Iris pigment epithelial cell (primary cell): ENCODE measurements at places on chromosomes 6 and 20.

GRCh38 chr6:155414049-155414448, 41.6 kb downstream of the NOX3 start:
- DNase-seq, result no peak

GRCh38 chr20:24983896-24984295, 8.7 kb downstream of the APMAP start:
- DNase-seq, result no peak

DNA sequence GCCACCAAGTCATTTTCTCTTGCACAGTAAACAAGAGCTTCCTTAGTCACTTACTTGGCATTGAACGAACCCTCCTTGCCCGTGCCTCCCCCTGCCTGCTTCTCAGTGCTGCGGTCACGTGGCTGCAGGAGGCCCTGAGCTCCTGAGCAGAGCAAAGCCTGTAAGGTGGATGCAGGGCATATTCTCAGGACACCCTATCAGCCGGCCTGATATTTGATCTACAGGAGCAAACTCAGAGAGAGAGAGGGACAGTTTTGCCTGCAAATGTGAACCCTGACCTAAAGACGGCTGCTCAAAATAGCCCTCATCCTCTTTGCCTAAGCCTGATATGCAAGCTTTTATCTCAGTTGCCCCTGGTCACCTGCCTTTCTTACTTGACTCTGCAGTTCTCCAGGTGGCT, 93.0 kb upstream of the POPDC3 start:
- DNase-seq, result peak; percentile 34

GRCh38 chr6:143742070-143742954, 64.5 kb downstream of the PHACTR2 start:
- DNase-seq, result no peak

DNA sequence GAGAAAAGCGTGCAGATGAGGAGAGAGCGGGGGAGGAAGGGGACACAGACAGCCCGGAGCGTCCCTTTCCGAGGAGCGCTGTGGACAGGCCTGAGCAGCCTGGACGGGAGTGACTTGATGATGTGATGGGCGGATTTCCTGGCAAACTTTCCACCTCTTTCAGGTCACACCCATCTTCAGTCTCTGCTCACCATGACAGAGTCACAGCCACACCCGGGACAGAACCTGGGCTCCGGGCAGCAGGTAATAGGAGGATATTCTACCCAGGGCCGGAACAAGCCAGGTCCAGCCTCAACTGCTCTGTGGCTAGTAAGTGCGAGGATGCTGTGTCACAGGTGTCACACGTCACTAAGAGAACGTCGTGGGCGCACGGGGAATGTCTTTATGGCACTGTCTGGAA, 84.3 kb downstream of the THBS2 start:
- DNase-seq, result no peak

- DNase-seq, result peak; percentile 55
Measured at GRCh38 chr6:77463861-77464494, 687 bp upstream of the HTR1B start.

- DNase-seq, result no peak
Measured at GRCh38 chr20:45032276-45032675, 66.0 kb downstream of the STK4 start.

DNA sequence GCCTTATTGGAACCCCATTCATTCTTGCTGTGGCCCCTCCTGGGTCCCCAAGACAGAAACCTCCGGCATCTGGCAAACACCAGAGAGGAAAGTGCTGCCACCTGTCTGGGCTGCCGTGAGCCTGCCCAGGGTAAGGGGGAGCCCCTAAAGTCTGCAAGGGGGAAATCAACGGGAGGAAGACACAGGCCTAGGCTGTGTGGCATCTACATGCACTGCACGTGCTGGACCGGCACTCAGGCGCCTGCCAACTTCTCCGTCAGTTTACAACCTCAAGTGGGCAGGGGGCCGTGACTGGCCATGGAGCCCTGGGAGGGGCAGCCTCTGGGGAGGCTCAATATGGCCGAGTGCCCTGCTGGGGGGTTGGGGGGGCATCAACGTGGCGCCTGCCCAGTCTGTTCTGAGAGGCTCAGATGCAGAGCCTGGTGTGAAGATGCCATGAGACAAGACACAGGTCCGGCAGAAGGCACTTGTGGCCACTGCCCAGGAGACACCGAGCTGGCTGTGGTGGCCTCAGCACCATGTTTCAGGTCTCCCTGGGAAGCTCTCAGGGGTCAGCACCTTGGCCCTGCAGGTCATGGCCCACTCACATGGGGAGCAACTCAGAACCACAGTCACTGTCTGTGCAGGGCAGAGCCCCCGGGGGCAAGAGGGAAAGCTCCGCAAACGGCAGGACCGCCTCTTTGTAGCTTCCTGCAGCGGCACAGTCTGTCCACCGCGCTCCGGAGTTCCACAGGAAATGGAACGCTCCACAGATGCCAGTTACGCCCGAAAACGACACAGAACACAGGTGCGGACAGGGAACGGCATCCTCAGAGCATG, 8.4 kb downstream of the UCKL1 start:
- no peak for DNase-seq

GRCh38 chr6:37232430-37233017, 25.0 kb upstream of the TBC1D22B start:
- DNase-seq, result no peak

GRCh38 chr6:52049252-52050050, 38.0 kb downstream of the PKHD1 start:
- DNase-seq, result peak; percentile 42

GRCh38 chr20:36854348-36855240, 21.3 kb upstream of the TLDC2 start:
- no peak for DNase-seq

GRCh38 chr6:23414051-23414445, 712.0 kb upstream of the NRSN1 start:
- peak; percentile 79 for DNase-seq

DNA sequence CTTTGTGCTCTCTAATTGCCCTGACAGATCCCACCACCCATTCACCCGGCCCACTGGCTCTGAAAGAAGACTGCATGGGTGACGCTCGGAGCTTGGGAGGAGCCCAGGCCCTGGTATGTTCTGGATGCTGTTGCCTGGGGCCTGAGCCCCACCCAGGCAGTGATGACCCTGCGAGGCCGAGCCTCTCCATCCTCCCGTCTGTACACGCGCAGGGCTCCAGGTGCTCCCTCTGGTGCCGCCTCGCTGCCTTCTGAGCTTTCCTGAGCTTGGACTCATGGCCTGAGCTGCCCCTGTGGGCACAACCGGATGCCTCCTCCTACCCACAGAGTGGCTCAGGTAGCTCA, 61.2 kb downstream of the STK35 start:
- no peak for DNase-seq

DNA sequence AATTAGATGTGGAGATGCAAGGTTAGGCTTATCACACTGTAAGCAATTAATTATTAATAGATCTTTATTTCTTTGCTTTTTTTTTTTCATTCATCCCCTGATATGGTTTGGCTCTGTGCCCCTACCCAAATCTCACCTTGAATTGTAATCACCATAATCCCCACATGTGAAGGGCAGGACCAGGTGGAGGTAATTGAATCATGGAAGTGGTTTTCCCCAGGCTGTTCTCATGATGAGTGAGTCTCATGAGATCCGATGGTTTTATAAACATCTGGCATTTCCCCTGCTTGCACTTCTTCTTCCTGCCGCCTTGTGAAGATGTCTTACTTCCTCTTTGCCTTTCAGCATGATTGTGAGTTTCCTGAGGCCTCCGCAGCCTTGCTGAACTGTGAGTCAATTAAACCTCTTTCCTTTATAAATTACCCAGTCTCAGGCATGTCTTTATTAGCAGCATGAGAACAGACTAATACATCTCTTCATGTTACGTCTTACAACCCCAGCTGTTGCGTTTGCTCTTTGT, 333.8 kb downstream of the CDH26 start:
- no peak for DNase-seq

GRCh38 chr20:62843656-62844055, 18.0 kb downstream of the TCFL5 start:
- DNase-seq, result no peak

DNA sequence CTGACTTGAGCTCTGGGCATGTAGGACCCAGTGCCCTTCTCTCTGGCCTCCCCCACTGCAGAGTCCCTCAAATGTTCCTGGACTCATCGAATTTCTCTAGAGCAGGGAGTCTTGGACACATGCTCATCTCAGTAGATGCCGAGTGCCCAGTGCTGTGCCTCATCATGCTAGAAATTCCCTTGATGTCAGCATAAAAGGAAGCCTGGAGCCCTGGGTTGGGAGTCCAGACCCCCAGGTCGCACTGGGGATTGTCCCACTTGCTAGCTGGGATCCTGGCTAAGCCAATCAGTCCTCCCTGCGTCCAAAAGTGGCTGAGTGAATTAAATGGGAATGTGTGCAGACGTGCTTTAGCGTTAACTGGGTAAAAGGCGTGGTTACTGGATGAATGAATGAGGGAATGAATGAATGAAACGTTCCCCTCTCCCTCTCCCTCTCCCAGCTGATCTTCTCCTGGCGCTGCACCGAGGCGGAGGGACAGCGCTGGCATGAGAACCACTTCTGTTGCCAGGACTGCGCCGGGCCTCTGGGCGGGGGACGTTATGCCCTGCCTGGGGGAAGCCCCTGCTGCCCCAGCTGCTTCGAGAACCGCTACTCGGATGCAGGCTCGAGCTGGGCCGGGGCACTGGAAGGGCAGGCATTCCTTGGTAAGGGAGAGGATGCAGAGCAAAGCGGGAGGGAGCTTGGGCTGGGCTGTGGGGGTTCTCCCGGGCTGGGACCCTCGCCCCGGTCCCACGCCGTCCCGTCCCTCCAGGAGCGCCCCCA, 1.6 kb upstream of the TOMM6 start:
- DNase-seq, result peak; percentile 30

GRCh38 chr20:40814631-40814960, 125.6 kb upstream of the MAFB start:
- DNase-seq, result no peak

DNA sequence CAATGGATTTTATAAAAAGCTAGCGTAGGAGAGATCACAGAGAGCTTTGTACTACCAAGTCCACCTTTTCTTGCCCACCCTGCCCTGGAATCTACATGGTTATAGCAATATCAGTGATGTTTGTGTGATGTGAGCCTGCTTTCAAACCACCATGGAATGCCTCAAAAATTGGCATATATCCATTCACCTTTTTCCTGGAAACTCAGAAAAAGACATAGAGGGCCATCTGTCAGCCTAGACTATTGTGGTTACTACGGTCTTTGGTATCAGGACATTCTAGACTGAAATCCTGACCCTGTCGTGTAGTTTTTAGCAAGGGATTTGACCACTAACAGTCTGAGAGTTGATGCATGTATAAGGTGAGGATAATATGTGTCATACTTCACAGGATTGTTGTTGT, 239.6 kb downstream of the GRIK2 start:
- no peak for DNase-seq

GRCh38 chr20:3403741-3404140, 3.7 kb downstream of the DNAAF9 start:
- no peak for DNase-seq
